ENCODE measurements at places on chromosomes 2 and 18.

GRCh38 chr2:4427083-4427482, 723.7 kb downstream of the DCDC2C start:
- DNase-seq = no peak

DNA sequence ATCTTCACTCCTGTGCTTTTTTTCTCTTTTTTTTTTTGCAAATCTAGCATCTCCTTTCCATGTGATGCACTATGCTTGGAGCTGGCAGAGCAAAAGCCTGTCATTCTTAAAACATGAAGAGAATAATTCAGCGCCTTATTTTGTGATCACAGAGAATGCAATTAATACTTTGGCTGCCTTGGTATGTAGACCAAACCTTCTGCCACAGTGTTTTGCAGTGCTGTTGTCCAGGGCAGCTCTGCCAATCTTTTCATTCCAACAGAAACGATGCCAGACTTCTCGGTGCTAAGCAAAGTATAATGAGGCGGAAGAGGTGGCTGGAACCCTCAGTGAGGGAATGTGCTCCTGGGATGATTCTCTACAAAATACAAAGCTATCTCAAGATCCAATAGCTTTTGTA, 25.6 kb downstream of the BCL2 start:
- no peak for DNase-seq

GRCh38 chr2:102397209-102397608, 25.8 kb upstream of the IL18RAP start:
- no peak for DNase-seq

DNA sequence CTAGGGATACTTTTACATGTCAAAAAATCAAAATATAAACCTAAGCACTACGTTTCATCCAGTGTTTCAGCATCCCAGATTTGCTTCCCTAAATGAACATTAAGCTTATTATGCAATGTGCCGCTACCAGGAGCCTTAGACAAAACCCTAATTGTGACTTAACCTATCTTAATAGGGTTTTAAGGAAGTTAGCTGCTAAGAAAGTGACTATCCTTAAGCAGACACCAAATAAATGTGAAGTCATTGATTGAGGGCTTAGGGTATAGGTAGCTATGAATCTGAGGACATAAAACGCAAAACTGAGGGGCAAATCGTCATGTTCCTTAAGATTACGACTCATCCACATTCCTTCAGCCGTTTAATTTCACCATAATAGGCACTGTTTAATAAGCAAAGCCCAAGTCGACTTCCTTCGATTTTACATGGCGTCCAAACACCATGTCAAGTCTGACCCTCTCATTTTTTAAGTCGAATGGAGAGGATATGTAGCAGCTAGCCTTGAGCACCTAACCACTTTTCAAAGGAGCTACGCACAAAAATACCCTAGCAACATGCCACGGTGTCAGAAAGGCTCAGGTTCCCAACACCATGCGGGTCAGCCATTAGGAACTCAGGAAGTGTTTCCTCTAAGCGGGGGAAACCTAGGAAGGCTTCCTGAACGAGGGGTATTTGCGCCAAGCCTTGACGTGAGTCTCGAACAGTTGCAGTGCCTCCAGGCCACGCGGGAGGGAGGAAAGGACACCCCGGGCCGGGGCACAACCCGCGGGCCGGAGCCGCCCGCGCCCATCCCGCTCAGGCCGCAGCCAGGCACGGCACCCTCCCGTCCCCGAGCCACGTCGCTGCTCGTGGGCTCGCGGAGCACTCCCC, 1.0 kb downstream of the HDLBP start:
- DNase-seq = peak; percentile 62

GRCh38 chr2:39027421-39027820, 93.4 kb downstream of the SOS1 start:
- DNase-seq = no peak

GRCh38 chr2:235286622-235287374, 207.0 kb upstream of the AGAP1 start:
- peak; percentile 83 for DNase-seq

GRCh38 chr18:55529581-55529980, 58.4 kb downstream of the TCF4 start:
- no peak for DNase-seq

- no peak for DNase-seq
Measured at GRCh38 chr2:241008711-241009121, 10.3 kb downstream of the SNED1 start.

GRCh38 chr2:18271370-18272147, 288.9 kb downstream of the RDH14 start:
- DNase-seq = no peak

- peak; percentile 61 for DNase-seq
Measured at GRCh38 chr18:77103187-77103850, 29.3 kb downstream of the MBP start.

GRCh38 chr2:71064754-71065621, 3.5 kb upstream of the NAGK start:
- peak; percentile 31 for DNase-seq

- DNase-seq = no peak
Measured at GRCh38 chr18:12556946-12557806, 100.7 kb downstream of the SPIRE1 start.

- peak; percentile 5 for DNase-seq
Measured at GRCh38 chr18:32468147-32468845, 2.4 kb downstream of the GAREM1 start.

GRCh38 chr2:42830922-42831574, 38.7 kb upstream of the HAAO start:
- no peak for DNase-seq

All from fibroblast of mammary gland (primary cell).